ENCODE measurements at places on chromosomes 3 and 15.

- no peak for DNase-seq
Observed at GRCh38 chr3:130738241-130738640, 8.4 kb downstream of the PIK3R4 start.

DNA sequence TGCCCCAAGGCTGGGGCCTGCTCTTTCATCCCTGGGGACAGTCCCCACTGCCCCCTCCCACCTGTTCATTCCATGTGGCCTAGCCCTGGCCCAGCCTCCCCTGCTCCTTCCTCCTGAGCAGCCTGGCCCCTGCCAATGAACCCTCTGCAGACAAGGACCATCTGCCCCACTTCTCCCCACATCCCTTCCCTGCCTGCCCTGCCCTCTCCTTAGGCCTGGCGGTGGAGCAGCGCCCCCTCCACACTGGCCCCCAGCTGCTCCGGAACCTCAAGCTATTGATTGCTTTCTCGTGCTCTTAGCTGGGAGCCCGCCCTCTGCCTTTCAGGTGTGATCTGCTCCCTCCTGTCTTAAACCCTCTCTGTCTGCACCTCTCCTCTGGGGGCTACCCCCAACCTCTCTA is 8.0 kb downstream of the PLXNA1 start:
- DNase-seq = no peak

DNA sequence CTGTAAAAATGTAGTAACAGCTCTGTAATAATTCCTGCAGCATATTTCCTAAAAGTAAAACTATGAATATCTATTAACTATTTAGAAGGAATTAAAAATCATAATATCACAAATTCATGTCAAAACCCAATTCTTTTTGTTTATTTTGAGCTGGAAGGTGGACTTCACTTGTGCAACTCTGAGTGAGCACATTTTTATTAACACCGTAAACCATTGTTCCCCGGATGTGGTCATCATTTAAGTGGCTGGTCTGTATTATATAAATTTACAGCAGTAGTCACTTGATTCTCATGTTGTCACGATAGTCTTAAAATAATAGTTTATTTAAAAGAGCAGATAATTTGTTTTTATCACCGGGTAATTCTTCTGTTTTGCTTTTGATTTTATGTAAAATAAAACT is 43.0 kb upstream of the UTS2B start:
- DNase-seq = no peak

DNA sequence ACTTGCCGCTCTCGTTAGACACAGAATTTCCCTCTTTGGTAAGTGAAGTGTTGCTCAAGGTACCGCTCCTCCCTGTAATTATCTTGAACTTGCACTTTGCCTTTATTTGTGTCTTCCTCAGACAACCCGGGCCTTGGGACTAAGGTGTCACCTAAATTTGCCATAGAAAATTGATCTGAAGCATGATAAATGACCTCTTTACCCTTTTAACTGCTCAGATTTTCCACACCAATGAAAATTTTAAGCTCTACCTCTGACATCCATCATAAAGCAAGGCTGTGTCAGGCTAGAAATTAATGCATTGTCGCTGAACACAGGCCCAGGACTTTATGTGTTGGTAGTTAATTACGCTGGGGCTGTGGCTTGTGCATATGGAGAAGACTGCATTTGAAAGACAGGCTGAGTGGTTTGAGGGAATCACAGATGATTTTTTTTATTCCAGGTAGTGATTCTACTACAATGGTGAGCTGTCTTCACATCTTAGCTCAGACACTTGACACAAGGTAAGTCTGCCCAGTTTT is 199.6 kb upstream of the CHRM5 start:
- no peak for DNase-seq

DNA sequence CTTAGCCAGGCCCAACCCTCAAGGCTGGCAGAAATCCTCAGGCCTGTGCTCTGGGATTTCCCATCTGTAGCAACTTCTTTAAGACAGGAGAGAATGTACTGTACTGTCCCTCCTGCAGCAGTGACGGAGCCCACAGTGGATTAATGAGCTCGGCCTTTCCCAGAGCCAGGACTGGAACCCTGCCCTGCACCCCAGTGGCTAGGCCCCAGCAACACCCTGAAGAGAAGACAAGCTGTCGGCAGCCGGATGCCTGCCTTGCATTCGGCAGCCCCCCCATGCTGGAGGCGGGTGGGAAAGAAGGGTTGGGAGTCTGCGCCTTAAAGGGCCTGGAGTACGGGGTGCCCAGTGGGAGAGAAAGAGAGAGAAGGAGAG is 32.0 kb downstream of the KLHL25 start:
- DNase-seq = no peak

DNA sequence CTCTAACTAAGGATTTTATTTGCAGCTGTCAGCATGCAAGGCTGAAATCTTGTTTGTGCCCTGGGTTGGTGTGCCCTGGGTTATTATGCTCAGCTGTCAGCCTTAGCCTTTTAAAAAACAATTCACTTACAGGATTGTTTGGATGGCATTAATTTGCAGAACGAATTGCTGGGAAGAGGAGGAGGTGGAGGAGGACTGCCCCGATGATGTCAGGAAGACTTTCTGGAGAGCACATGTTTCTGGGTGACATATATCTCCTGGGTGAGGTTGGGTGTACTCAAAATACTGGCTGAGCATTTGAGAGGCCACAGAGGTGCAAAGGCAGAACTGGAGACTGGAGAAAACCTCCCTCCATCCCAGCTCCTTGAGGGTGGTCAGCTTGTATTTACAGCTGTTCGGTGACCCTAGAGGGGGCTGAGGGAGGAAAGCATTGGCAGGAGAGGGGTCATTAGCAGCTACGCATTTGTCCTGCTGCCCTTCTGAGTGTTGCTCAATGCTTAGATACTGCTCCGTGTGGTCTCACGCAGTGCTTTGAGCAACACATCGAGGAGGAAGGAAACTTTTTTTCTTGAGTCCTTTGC is 59.8 kb upstream of the PSMD6 start:
- no peak for DNase-seq

DNA sequence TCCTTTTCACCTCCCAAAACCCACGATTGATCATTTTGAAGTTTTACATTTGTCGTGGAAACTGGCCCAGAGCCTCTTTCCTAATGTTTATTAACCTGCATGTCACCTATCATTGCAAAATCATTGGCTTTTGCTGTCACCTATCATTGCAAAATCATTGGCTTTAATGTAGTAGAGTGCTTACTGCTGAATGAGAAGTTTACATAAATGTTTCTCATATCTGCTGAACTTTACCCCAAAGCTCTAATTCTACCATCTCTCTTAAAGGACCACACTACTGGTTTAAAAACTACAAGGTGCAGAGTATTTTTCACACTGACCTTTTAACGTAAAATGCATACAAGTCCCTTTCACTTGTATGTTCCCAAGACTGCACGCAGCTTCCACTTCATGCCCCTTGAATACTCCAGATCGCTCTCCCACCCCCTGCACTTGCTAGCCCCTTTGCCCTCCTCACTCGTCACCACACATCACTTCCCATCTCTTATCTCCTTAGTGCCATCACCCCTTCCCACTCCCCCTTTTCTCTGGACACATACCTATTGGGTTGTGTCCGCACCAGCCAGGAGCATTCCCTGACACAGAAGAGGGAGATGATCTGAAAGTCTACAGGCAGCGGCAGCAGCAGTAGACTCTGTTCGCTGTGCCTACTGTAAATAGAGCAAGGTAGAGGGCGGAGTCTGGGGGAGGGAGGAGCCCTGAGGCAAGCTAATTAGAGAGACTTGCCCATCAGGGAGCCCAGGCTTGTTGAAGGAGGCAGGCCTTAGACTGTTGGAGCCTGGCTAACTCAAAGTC is 30.2 kb upstream of the ATOSA start:
- peak; percentile 14 for DNase-seq

DNA sequence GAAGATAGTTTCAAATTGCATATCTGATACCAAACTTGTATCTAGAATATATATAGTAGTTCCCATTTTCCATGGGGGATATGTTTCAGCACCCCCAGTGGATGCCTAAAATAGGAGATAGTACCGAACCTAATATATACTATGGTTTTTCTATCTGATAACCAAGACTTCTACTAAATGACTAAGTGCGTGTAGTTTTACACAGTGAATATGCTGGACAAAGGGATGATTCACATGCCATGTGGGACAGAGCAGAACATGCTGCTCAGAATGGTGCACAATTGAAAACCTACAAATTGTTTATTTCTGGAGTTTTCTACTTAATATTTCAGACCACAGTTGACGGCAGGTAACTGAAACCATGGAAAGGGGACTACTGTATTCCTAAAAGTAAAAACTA is 73.4 kb upstream of the TP63 start:
- no peak for DNase-seq

DNA sequence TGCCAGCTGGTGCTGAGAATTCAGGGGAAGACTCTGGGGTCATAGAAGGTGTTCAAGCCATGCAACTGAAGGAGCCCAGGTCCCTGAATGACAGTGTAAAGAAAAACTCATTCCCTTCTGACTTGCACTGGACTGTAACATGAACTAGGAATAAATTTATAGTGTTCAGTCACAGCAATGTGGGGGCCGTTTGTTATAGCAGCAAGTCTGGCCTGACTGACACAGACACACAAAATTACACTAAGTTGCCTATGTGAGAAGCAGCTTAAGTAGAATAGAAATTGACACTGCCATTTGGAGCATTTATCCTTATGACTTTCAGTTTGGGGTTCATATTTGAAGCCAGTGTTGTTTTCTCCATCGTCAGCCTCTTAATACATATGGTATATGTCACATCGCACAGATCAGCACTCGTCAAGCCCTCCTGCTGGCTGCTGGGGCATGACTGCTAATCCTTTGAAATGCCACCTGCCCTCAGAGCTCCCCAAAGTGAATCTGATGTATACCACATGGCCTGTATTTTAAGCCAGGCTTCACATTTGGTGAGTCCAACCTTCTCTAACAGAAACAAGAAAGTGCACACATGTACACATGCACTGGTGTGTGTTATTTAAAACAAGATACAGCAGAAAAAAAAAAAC is 17.1 kb upstream of the HEG1 start:
- DNase-seq = no peak

DNA sequence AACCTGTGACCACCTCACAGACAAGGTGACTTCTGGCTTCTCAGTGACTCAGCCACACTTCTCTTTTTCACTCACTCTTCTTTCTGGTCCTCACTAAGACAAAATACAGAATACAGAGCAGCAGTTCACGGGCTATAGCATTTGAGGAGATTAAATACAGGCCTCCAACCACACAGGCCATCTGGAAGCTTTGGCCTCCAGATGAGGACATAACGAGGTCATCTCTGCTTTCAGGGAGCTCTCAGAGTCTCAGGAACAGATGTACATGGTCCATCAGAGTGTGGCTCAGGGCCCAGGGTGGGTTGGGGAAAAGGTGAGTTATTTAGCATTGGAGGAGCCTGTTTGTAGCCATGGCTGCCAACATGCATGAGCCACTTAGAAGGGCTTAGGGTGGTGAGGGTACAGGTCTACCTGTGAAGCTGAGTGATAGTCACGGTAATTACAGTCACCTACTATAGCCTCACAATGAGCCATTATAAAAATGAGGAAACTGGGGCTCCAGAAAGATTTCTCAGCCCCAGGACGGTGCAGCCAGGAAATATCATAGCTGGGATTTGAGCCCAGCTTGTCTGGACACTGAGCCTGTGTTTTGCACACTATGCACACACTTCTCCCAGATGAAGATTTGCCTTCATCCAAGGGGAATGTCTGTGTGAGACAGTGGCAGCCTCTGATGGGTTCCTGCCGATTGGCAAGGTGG is 159.8 kb upstream of the CTDSPL start:
- DNase-seq = no peak

DNA sequence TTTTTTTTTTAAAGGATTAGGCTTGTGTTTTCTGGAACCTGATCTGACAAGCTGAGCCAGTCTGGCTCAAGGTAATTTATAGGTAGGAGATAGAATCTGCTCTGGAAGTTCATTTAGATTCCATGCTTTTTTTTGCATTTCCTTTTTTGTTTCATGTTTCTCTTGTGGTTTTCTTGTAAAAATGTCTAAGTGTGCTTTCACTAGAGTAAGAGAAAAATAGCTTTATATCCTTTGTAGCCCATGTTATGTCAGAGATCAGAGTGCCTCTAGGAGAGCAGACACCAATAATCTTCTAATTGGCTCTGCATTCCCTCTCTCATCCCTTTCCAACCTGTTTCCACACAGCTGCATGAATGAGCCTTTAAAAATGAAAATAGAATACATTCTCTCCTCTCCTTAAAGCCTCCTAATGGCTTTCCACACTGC is 389.8 kb upstream of the KCNMB2 start:
- DNase-seq = no peak

GRCh38 chr3:186075489-186075888 is 33.4 kb downstream of the ETV5 start:
- DNase-seq = no peak

- DNase-seq = no peak
Observed at GRCh38 chr15:56798639-56799038, 65.3 kb upstream of the ZNF280D start.

GRCh38 chr3:114644367-114644766 is 350.5 kb downstream of the TIGIT start:
- DNase-seq = no peak

- no peak for DNase-seq
Observed at GRCh38 chr15:49506341-49506740, 83.3 kb downstream of the FGF7 start.

- no peak for DNase-seq
Observed at GRCh38 chr15:35061825-35062737, 23.0 kb downstream of the NANOGP8 start.

GRCh38 chr3:62161371-62161770 is 212.0 kb downstream of the FEZF2 start:
- no peak for DNase-seq

DNA sequence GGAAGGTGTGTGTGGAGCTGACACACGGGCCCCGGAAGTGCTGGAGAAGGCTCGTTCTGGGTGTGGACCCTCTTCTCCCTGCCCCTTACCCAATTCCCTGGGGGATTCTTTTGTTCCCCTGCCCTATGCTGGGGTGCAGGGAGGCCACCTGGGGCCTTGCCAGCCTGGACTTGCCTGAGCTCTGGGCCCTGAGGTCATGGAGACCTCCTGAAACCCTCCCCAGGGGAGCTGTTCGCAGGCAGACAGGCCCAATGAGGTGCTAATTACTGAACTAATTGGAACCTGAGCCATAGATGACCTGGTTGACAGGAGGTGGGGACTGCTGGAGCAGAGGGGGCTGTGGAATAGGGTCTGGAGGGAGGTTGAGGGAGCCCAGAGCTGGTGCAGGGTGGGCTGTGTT is 9.4 kb upstream of the C15orf39 start:
- DNase-seq = no peak

DNA sequence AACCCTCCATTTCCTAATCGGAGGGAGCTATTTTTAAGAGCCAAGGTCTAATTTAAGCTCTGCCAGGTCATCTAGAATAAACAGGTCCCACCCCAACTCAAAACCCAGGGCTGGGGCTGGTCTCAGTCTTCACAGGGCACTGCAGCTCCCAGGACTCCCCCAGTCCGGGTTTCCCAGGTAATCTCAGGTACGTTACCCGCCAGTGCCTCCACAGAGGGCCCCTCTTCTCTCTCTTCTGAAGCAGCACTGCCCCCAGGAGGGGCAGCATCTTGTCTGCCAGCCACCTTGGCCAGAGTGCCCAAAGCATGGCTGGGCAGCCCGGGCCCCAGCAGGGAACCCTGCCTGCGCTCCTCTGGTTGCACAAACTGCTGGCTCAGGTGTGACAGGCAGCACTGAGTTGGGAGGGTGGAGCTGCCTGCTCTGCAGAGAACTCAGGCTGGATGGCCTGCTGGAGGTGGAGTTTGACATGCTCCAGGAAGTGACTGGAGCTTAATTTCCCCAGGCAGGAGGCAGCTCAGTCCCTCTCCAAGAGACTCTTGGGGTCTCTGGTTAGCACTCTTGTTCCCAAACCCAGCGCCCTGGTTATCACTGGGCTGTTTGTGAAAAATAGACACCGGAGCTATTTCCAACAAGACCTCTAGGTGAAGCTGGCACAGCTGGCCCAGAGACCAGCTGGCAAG is at the start of gene PLA2G4F:
Gene PLA2G4F (minus strand): TSS at position 394 of the 680 bp plus-strand sequence. CDS start 87 bp downstream, at position 307.
- no peak for DNase-seq

- no peak for DNase-seq
Observed at GRCh38 chr15:90001062-90001682, at the start of gene ZNF710. TSS of gene ZNF710 (plus strand) at chr15:90001324. CDS start at chr15:90067138, 65,814 bp downstream.

Measured in SHP77 treated with DMSO at 0.1 percent for 48 hours (cell line).